ENCODE measurements at places on chromosomes 5 and 9.

- no peak for DNase-seq
Measured at GRCh38 chr9:8364026-8364752, 564.6 kb upstream of the DMAC1 start.

- no peak for DNase-seq
Measured at GRCh38 chr5:17282283-17283120, 65.1 kb downstream of the BASP1 start.

- no peak for DNase-seq
Measured at GRCh38 chr9:117729375-117729774, 25.2 kb downstream of the TLR4 start.

DNA sequence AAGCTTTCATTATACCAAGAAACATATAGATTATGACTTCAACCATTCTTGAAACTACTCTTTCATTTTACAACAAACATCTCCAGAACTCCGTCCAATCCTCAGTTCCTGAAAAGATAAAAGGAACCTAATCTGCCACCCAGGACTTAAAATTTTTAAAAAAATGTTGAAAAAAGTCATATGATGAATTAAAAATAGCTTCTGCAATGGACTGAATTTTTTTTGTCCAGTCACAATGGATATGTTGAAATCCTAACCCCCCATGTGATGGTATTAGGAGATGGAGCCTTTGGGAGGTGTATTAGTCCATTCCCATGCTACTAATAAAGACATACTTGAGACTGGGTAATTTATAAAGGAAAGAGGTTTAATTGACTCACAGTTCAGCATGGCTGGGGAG is 2.7 kb upstream of the ALDH1A1 start:
- DNase-seq, result no peak

GRCh38 chr5:61299261-61299681 is 32.8 kb upstream of the ZSWIM6 start:
- DNase-seq, result no peak

DNA sequence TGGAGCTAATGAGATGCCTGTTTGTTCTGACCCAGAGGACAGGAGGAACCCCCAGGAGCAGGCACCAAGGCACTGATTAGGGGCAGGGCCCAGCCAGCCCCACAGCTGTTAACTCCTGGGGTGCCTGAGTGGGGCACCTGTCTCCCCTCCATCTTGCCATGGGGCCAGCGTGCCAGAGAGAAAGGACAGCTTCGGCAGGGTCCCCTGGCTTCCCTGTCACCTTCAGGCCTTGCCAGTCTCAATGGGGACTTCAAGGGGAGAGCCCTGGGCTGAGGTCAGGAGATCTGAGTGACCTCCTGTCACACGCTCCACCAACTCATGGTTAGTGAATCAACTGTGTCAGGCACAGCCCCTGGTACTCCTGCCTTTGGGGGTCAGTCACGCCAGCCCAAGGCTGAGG is 152.7 kb upstream of the MVB12B start:
- DNase-seq, result no peak

DNA sequence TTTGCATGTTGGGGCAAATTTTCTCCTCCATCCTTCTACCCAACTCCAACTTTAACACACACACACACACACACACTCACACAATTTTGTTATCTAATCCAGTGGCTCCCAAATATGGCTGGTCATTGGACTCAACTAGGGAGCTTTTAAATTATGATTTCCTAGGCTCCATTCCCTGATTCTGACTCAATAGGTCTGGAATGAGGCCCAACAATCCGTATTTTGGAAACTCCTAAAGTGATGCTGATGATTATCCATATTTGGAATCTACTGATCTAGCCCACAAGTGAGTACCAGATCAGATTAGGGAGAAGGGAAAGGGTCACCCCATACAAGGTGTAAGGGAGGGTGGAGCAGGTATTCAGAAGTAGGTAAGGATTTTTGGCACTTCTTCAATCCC is 309.7 kb downstream of the TLE1 start:
- DNase-seq, result no peak

DNA sequence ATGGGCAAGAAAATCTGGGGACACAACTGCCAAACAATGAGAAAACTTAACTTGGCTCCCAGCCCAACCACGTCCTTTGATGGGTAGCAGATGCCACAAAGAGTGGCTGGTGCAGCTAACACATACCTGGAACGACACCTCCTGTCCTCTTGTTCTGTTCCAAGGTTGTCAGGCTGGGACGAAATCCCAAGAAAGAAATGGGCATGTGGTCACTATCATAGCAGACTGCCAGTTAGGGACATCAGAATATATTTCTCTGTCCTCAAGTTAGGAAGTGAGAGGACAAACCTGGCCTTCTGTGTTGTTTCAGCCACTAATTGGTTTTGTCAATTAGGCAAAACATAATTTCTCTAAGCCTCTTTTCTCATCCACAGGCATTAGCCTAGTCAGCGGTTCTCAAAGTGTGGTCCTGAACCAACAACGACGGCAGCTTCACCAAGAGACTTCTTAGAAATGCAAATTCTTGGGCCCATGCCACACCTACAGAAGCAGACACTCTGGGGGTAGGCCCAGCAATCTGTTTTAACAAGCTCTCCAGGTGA is 63.4 kb downstream of the RAPGEF1 start:
- DNase-seq, result no peak

Measured in HTR-8/SVneo (cell line).